Common myeloid progenitor, CD34-positive (primary cell): ENCODE measurements at places on chromosomes 2 and 18.

DNA sequence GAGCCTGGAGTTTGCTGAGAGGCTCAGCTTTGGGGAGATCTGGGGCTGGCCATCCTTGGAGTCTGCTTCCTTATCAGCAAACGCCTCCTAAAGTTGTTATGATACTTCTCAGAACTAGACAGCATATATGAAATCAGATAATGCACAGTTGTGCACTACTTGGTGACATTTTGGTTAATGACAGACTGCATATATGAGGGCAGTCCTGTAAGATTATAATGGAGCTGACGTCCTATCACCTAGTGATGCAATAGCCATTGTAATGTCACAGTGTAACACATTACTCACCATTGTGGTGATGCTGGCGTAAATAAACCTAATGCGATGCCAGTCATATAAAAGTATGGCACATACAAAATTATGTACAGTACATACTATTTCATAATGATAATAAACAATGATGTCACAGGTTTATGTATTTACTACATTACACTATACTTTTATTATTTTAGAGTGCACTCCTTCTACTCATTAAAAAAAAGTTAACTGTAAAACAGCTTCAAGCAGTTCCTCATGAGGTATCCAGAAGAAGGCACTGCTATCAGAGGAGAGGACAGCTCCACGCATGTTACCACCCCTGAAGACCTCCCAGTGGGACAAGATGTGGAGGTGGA is 298.1 kb upstream of the REV1 start:
- H3K27ac ChIP-seq = no peak overlapping the region
- DNase-seq = no peak
- H3K36me3 ChIP-seq = no peaks in the 10 kb centered on the region
- no peaks in the 10 kb centered on the region for H3K27me3 ChIP-seq
- no peak overlapping the region for H3K4me3 ChIP-seq

GRCh38 chr2:216081487-216082116 is at the start of the genes PECR and TMEM169:
PECR (minus strand) TSS chr2:216081809; CDS start chr2:216081741, 68 bp downstream.
TMEM169 (plus strand) TSS chr2:216081919; CDS start chr2:216095964, 14,045 bp downstream.
- H3K4me3 ChIP-seq = peak within 1 kb of the TSS; percentile 82
- peak within 1 kb of the TSS; percentile 12 for H3K27ac ChIP-seq
- peaks cover 18% of the 10 kb centered on the region for H3K4me1 ChIP-seq
- no peaks in the 10 kb centered on the region for H3K36me3 ChIP-seq

- no peak for DNase-seq
- no peak overlapping the region for H3K4me3 ChIP-seq
- H3K36me3 ChIP-seq = peaks cover 6% of the 10 kb centered on the region
- no peaks in the 10 kb centered on the region for H3K4me1 ChIP-seq
- no peak overlapping the region for H3K27ac ChIP-seq
Measured at GRCh38 chr2:239344857-239345216, 56.0 kb downstream of the HDAC4 start.

DNA sequence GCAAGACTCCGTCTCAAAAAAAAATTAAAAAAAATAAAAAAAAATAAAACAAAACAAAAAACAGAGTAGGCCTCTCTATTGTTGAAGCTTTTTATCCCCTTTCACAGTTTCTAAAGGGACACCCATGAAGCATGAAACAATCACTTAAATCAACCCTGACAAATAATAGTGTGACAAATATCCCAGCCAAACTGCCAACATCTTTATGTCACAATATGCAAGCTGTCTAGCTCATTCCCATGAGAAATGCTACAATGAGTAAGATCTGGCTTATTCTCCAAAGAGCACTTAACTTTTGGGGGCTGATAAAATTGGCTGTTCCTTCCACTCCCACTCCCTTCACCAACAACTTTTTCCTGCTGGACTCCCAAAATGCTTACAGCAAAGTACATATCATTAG is 21.7 kb upstream of the ABCA12 start:
- H3K27me3 ChIP-seq = no peaks in the 10 kb centered on the region
- DNase-seq = no peak
- no peak overlapping the region for H3K4me3 ChIP-seq
- no peak overlapping the region for H3K27ac ChIP-seq
- H3K36me3 ChIP-seq = no peaks in the 10 kb centered on the region
- H3K4me1 ChIP-seq = no peaks in the 10 kb centered on the region

- no peak for DNase-seq
- no peaks in the 10 kb centered on the region for H3K4me1 ChIP-seq
- peaks cover 2% of the 10 kb centered on the region for H3K36me3 ChIP-seq
- no peak overlapping the region for H3K4me3 ChIP-seq
- no peaks in the 10 kb centered on the region for H3K27me3 ChIP-seq
Measured at GRCh38 chr2:23695214-23695889, 231.6 kb downstream of the ATAD2B start.

DNA sequence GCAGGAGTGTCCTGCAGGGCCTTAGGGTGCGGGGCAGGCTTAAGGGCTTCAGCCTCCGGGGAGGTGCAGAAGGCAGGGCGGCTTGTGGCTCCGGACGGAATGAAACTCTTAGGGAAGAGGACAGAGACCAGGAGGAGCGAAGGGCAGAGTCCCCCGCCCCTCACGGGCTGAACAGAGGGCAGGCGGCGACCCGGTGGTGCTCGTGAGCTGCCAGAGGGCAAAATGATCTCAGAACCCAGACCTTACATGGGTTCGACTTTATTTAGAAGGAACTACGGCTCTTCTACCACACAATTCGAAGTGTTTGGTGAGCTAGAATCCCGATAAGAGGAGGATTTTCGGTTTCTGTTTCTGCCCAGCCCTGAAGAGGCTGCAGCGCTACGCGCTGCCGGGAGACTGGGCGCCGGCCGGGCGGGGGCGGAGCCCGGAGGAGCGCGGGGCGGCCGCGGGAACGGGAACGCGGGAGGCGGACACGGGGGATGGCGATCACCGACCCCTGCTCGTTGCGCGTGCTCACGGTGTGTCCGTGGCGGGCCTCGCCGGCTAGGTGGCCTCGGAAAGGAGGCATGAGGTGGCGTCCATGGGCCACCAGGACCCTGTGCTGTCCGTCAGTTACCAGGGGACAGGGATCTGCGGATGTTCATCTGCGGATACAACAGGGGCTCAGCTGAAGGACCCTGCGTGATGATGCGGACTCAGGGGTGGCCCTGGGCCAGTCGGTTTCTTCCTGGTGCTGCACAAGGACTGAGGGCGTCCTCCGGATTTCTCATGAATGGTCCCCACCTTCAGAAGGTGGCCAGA is 4.2 kb upstream of the SP100 start:
- H3K36me3 ChIP-seq = no peaks in the 10 kb centered on the region
- H3K4me1 ChIP-seq = peaks cover 2% of the 10 kb centered on the region
- peak overlapping the region; percentile 87 for H3K4me3 ChIP-seq
- peak overlapping the region; percentile 81 for H3K27ac ChIP-seq
- H3K27me3 ChIP-seq = no peaks in the 10 kb centered on the region

DNA sequence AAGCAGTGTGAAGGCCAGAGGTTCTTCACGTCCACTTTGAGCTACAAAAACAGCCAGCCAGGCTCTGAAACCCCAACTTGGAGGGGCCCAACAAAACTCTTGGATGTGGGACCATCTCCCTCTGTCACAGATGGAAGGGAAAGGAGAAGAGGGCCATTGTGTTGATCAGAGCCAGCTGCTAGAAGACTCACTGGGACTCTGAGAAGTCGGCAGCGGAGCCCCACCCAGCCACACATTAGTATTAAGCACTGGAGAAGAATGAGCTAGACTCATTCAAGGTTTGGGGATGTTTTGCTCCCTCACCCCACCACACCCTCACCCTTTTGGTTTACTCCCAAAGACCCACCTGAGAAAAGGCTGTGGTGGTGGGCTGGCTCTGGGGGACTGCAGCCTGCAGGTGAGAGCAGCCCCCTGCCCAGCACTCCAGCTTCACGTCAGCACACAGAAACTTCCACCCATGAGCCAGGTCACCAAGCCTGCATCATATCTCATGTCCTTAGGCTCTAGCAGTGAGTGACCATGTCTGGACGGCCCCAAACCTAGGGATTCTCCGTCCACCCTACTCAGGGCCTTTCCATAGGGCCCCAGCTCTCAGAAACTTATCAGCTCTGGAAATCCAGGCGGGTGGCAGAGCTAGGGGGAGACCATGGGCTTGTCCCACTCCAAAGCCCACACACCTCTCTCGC is 12.6 kb downstream of the TEX51 start:
- no peak for DNase-seq
- H3K36me3 ChIP-seq = no peaks in the 10 kb centered on the region
- peaks cover 3% of the 10 kb centered on the region for H3K4me1 ChIP-seq

DNA sequence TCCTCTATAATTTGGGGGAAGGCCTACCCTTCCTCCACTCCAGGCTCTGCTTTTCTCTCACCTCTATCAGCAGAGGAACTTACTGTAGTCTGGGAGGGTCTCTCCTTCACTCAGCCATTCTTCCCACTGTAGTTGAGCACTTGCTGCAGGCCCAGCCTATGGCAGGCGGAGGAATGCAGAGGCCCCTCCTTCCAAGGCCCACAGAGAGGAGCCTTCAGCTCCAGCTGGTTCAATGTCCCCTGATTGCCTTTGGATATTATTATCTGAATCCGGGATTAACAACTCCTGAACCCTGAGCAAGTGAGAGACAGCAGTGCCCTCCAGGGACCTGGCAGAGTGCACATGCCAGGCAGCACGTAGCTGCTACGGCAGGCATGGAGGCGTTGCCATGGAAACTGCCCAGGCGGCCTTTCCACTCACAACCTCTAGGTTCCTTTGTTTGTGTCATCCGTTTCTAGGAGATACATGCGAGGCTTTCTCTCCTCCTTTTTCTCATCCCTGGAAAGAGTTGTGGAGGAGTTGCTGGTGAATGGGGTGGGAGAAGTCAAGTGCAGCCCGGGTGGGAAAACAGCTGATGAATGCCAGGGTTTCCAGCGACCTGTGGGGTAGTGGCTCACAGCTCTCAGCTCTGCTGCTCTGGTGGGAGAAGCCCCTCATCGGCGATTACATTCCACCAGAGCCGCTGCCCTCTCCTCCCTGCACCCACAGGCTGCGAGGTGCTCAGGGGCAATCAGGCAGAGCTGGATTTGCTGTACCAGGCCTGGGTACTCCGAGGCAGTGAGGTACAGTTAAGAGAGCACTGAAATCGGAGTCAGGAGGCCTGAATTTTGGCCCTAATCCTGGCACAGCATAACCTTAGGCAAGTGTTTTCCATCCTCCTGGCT is 55.3 kb upstream of the HK2 start:
- no peaks in the 10 kb centered on the region for H3K36me3 ChIP-seq
- no peak overlapping the region for H3K4me3 ChIP-seq
- no peak overlapping the region for H3K27ac ChIP-seq
- no peak for DNase-seq

DNA sequence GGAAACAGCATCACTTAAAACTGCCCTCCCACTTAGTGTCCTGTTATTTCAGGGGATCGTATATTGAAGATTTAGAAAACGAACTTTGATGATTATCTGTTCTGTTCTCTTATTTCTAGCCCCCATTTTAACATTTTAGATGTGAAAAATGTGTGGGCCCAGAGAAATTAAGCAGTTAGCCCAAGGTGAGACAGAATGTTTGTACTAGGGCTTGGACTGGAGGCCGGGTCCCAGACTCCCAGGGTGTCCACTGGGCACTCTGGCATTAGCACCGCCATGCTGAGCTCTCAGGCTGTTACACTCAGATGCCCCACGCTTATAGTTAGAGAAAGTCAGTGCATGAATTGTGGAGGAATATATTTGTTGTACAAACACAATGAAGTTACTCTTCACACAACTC is 5.5 kb upstream of the RAX start:
- no peaks in the 10 kb centered on the region for H3K36me3 ChIP-seq
- no peak for DNase-seq

DNA sequence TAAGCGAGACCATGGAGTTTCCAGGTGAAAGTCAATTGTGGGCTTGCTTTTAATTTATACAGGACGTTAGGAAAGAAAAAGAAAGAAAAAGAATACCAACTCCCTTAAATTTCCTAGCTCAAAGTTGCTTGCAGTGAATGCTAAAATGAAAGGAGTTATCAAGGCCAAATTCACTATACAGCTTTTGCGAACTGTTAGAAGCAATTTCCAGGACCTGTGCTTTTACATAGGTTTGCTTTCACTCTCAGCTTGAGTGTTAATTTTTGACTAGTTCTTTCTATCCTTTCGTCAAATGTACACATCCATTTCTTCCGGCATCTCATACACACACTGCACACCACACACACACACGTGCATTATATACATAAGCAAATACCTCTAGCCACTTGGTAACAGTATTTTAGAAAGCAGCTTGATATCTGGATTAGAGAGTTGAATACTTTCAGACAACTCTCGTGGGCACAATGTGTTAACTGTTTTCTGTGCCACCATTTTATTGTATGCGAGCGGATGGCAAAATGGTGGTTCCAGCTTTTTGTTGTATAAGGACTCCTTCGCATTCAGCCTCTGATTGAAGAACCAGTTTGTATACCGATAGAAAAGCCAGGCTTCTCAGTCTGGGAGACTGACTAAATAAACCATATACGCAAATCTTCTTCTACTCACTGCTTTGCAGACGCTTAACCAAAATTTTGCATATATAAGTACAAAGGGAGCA is 381.8 kb downstream of the MTX2 start:
- H3K27ac ChIP-seq = no peak overlapping the region
- H3K27me3 ChIP-seq = peaks cover 21% of the 10 kb centered on the region
- DNase-seq = no peak
- H3K4me3 ChIP-seq = no peak overlapping the region
- no peaks in the 10 kb centered on the region for H3K36me3 ChIP-seq

DNA sequence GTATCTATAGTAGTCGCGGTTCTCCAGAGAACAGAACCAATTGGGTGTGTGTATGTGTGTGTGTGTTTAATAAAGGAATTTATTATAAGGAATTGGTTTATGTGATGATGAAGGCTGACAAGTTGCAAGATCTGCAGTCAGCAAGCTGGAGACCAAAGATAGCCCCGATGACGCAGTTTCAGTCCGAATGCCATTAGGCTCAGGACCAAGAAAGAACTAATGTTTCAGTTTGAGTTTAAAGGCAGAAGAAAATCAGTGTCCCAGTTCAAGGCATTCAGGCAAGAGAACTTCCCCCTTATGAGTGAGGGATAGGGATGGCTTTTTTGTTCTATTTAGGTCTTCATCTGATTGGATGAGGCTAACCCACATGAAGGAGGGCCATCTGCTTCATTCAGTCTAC is 221.6 kb downstream of the HNMT start:
- no peaks in the 10 kb centered on the region for H3K36me3 ChIP-seq
- H3K27ac ChIP-seq = no peak overlapping the region
- no peaks in the 10 kb centered on the region for H3K27me3 ChIP-seq
